ENCODE measurements at places on chromosomes 1 and 21. TPM values are rescaled to one million over a fixed set of nuclear protein-coding genes. Genes with fewer than 3 reads are reported as not detected.
A peak's percentile ranks its signal among the peaks of the same experiment; 100 is the strongest.

The SMIM1 gene
- 2.8 TPM for total RNA-seq

The PTTG1IP gene
- 76.5 TPM for total RNA-seq

The SRGAP2B gene
- 24.4 TPM for total RNA-seq

The ECM1 gene
- total RNA-seq, result 1.1 TPM

GRCh38 chr1:2504225-2504948, 22.0 kb downstream of the PANK4 start:
- no peak for ATAC-seq

GRCh38 chr1:88800382-88801051, 90.8 kb downstream of the GTF2B start:
- ATAC-seq, result peak; percentile 67

DNA sequence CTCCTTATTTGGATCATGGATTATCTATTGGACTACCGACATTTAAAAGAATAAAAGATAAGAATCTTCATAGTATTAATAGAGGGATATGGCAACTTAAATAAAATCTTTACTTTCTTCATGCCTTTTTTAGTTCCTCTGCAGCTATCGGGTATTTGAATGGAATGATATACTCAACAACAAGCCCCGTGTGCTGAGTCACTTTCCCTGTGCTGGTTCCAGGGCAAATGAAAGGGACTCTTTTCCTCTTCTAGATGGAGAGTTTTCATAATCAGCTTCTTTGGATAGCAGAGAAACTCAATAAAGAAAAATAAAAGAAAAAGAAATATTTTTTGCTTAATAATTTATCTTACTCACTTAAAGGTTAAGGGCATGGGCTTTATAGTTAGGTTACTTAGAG, 213.7 kb downstream of the LRRC40 start:
- ATAC-seq, result no peak

DNA sequence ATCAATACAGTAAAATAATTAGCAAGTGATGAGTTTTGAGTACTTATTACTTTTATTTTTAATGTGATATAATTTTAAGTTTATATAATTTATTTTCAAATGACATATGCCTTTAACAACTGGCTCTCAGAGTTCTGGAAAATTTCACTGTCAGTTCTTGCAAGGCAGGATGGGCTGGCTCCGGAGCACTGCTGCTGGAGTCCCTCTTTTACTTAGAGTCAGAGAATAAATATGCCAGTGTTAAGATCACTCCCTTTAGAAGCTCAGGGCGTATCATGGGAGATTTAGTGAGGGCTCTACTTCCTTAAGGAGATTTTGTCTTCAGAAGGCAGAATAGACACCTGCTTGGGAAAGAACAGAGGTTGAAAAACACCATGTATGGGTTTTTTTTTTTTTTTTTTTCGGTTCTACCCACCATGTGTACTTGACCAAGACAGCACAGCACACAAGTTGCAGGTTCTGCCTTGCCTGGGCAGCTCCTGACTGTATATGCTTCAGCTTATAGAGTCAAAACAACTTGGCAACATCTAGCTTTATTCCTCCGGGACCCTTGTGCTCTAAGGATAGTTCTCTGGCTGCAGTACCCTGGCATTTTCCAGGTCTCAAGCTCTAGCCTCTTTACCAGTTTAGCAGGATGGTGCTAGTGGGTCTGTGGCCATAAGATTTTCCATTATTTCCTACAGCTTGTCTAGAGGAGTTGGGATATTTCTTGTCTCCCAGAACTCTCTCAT, 29.7 kb upstream of the FMOD start:
- no peak for ATAC-seq

GRCh38 chr1:146051452-146051851, 29.9 kb upstream of the HJV start:
- no peak for ATAC-seq

DNA sequence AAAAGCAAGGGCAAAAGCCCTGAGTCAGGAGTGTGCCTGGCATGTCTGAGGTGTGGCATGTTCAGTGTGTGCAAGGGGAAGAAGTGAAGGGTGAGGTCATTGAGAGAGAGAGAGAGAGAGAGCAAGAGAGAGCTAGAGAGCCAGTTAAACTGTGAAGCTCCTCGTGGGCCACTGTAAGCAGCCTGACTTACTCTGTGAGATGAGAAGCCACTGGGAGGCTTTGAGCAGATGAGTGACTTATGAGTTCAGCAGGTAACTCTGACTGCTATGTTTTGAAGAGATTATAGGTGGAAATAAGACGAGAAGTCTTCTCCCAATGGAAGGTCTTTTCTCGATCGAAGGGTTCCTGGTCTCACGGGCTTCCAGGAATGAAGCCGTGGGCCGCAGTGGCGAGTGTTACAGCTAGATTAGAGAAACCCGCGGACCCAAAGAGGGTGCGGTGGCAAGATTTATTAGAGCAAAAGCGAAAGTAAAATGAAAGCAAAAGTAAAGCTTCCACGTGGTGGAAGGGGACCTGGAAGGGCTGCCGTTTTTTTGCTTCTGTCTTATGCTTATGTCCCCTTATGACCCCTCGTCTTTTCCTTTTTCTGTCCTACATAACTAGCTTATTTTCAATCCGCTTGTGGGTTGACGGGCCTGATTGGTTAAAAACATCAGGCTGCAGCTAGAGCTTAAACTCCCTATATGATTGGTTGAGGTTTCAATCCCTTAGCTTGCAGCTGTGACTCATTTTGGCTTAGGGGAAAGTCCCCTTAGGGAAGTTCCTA, 323.1 kb upstream of the FAM78B start:
- peak; percentile 83 for ATAC-seq

DNA sequence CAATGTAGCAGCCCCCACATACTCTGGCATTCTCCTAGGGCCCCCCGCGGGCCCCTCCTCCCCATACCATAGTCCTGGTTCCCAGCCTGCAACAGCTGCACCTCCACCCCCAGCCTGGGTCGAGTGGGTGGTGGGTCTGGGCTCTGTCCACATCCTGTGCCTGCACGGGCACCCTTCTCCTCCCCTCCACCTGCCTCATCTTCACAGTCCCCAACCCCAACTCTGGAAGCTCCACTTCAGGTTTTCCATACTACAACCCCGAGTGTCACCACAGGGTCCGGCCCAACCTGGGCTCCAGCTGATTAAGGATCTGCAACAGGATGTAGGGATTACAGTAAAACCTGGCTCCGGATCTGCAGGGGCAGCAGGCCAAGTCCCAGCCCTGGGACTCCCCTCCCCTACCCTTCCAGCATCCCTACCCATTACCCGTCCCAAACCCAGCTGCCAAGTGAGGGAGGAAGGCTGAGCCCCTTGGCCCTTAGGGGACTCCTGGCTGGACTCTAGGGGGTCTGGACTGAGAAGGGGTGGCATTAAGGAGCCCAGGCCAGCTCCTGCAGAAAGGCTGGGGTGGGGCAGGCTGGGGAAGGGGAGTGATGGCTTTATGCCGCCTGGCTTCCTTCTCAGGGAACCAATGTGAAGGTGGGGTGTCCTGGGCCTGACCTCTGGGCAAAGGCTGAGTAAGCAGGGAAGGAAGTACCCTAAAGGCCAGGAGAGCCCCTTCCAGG, 116.8 kb downstream of the CASZ1 start:
- ATAC-seq, result no peak

DNA sequence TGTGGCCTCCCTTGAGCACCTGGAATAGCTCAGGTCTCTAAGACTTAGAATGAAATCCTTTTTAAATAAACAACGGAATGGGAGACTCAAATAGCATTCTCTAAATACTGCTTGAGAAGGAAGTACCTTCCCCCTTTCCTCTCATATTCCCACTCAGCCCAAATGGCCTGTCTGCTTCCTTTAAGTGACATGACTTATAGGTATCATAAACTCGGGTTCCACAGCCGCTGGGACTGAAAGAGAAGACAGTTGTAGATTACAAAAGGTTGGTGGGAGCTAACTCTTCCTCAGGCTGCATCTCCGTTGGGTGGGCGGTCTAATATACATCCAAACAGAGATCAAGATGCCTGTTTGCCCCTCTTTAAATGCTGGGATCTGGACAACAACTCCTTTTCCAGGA, 1.2 kb upstream of the HMCN1 start:
- no peak for ATAC-seq

Data from activated T-helper 17 cell treated with anti-CD3 and anti-CD28 coated beads, Interleukin-2, amount 50 U/mL, for 72 hours (primary cell).